Stimulated activated CD8-positive, alpha-beta memory T cell treated with anti-CD3 and anti-CD28 coated beads, Interleukin-4, amount 100 ng/mL, for 48 hours (primary cell): ENCODE measurements at places on chromosomes 1 and 21.

GRCh38 chr1:92291372-92291999 is 7.3 kb downstream of the GLMN start:
- no peak for DNase-seq

DNA sequence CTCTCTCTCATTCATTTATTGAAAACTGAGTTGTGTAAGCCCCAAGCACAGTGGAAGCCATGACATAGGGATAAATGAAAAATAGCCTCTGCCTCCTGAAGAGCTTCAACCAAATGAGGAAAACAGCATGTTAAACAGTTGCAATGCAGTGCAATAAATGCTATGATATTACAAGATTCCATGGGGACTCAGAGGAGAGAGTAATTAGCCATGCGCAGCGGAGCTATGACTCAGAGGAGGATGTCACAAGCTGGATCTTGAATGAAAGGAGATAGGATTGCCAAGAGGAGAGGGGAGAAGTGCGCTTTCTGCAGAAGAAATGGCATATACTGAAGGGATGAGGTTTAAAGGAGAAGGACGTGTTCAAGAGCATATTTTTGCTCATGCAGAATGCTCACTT is 231.3 kb upstream of the PLXNA2 start:
- DNase-seq, result no peak

DNA sequence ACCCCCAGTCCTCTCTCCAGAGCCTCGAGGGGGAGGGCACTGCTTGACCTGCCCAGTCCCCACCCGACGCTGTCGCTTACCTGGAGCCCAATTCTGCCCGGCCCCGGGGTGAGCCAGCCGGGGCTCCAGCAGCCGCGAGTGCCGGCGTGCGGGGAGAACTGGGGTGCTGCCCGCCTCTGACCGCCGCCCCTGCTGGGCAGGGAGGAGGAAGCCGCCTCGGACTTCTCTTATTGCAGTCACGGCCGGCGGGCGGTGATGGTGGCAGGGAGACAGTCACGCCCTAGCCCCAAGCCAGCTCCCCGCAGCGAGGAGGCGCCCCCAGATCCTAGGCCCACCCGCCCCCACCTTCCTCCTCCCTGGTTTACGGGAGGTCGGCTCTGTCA is at the start of gene FGR:
FGR (minus strand) TSS at position 201 of the 383 bp plus-strand sequence. CDS start 11,269 bp downstream, outside the sequence.
- DNase-seq, result no peak

DNA sequence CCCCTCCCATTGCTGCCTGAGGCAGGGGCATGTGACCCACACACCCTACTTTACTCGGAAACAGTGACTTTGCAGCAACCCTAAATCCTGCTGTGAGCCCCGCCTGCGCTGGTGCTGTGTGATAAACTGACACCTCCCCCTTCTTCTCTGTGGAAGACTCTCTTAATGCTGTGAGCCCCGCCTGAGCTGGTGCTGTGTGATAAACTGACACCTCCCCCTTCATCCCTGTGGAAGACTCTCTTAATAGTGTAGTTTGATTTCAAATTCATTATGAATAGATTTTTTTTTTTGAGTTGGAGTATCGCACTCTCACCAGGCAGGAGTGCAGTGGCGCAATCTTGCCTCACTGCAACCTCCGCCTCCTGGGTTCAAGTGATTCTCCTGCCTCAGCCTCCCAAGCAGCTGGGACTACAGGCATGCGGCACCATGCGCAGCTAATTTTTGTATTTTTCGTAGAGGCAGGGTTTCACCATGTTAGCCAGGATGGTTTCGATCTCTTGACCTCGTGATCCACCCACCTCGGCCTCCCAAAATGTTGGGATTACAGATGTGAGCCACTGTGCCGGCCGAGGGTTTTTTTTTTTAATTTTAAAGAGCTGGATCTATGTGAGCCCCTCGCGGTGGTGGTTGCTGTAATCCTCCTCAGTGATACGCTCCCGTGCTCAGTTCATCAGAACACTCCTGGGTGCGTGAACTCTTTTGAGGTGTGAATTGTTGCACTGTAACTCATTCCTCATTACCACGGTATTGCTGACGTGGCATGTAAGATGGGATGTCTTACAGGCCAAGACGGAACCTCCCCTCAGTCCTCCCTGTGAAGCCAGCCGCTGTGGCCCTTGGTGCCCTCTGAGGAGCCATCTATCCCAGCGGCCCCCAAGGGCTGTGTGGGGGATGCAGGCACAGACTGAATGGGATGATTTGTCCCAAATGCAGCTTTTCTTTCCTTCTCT is 60.3 kb downstream of the GALNT2 start:
- peak; percentile 62 for DNase-seq

DNA sequence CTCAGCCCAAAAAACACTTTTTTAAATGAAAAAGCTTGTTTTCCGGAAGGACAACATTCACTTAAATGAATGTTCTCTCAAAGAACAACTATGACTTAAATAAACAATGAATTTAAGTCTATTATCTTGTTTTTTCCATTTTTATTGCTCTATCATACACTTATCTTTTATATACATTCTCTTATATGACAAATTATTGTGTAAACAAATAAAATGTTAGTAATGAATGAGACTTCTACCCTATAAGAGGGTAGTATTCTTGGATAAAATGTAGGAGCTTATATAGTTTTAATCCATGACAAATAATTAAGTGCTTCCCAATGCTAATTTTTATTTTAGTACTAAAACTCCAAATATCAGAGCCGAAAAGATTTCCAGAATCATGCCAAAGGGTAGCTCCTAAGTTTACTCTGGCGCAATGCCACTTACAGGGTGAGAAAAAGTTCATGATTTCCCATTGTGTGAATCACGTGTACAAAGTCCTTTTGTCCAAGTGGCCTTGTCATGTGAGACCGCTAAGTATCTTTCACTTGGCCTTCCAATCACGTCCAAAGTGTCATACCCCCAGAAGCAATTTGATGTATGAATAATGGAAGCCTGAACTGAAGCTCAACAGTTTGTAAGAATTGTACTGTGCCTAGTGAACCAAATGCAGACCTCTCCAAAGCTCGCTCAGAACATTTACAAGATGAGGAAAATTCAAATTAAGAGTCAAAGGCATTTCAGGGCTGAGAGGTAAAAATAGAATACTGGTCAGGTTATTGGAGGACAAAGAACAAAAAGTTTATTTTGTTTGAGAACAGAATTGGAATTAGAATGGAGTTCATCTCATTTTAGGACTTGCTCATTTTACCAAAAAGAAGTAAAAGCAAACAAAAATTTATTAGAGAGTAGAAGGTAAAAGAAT is 56.6 kb upstream of the C1orf21 start:
- no peak for DNase-seq

DNA sequence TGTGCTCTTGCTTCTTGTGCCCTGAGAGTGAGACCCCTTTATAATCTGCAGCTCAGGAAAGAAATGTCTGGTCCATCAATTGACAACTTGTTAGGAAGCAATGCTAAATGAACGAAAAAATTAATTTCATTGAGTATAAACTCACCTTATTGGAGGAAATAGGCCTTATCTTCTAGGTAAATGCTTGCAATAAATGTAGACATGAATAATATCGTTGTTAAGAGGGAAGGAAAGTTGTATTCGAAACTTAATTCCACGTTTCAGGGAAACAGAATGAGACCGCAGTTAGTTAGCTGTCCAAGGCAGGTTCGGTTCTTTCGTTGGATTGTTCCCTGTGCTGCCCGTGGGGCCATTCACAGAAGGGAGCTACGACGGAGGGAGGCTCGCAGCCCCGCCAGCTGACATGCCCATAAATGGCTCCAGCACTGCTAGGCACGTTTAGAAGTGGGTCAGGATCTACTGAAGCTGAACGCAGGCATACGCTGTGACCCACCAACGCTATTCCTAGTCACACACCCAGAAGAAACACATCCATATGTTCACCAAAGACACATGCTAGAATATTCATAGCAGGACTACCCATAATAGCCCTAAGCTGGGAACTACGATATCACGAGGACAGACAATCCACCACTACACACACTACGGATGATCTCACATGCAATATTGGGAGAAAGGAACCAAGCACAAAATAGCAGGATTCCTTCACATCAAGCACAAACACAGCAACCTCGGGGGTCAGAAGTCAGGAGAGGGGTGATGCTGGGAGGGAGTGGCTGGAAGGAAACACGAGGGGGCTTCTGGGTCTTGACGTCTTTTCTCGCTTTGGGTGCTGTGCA is 56.2 kb upstream of the LBR start:
- no peak for DNase-seq

GRCh38 chr1:233631810-233632405 is 18.0 kb downstream of the KCNK1 start:
- no peak for DNase-seq

- no peak for DNase-seq
These were observed 145.6 kb downstream of the FMN2 start for GRCh38 chr1:240237305-240237721.

DNA sequence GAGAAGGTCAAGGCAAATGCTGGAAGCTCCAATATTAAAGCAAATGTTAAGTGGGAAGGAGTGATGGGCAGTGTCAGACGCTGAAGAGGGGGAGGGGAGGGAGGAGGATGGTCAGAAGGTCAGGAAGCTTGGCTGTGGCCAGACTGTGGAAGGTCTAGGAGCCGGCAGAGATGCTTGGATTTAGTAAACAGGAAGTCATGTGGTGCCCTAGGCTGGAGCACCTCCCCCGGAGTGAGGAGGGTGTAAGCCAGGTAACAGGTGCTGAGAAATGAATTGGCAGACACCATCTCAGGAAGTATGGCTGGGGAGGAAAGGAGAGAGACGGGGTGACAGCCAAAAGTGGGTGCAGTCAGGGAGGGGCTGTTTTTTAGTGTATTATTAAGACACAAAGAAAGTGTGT is 17.7 kb downstream of the CSMD2 start:
- DNase-seq, result no peak

DNA sequence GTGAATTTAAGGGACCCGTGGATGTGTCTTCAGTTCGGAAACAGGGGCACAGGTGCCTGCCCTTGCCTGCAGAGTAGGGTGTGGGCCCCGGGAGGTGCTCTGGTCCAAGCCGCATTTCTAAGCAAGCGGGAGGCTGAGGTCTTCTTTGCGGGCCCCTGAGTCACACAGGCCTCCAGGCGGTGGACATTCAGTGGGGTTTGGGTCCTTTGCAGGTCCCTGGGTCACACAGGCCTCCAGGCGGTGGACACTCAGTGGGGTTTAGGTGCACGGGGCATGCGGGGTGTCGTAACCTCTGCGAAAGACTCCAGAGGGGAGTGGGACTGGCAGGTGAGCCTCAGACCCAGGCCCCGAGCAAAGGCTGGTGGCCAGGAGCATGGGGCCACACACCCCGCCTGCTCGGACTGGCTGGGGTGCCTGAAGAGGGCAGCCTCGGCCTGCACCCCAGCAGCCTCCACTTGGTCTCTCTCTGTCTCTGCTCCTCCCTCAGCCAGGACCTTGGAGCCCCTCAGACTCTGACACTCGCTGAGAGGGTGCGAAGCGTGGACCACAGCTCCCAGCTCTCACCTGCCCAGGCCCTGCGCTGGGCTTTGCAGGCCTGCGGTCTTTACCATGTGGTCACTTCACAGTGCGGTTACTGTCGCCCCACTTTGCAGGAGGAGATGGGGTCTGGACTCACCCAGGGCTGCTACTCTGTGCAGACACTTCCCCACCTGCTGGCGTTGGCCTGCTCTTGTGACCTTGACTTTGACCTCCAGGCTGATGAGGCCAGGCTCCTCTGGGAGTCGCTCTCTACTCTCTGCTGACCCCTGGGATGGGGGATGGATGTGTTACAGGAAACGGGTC is 6.0 kb upstream of the AGPAT3 start:
- no peak for DNase-seq

DNA sequence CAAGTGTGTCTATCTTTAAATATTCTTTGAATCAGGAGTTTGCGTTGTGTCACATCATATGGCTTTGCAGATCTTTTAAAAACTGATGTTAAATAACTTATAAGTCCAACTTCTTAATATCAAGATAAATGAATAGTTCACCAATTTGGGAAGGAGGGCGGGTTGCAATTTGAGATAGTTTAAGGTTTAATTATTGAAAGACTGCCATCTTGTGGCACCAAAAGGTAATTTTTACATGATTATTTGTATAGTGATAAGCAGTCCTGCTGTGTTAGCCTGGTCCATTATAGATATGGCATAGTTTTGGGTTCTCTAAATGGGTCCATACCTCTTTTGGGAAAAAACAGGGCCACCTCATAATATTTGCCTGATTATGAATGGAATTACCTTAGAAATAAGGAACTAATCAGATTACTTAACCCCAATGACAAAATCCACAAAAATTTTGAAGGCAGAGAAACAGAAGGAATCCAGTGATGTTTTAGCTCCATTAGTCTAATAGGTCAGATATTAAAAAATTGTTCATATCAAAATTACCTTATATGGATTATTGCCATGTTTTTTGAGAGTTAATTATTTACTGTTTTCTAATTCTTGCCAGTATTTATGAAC is 64.3 kb downstream of the PRKAA2 start:
- no peak for DNase-seq

- no peak for DNase-seq
These were observed 93.1 kb upstream of the BCAR3 start for GRCh38 chr1:93774707-93775106.

DNA sequence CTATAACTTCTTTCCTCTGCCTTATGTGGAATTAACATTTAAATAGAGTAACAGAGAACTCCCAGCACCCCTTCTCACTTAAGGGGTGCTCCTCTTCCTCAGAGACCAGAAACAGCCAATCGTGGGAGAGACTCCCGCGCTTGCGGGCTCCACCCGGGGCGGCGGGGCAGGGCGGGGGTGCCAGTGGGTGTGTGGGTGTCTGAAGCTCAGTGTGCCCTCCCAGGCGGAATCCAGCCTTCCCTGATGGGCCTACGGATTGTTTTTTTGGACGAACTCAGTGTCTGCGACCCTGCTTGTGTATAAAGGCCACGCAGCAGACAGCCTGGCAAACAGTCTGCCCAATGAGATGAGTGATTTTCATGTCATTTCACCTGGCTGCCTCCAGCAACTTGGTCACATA is 6.2 kb downstream of the RCC2 start:
- DNase-seq, result no peak

GRCh38 chr1:32623775-32624174 is 26.6 kb downstream of the ZBTB8OS start:
- DNase-seq, result peak; percentile 63

GRCh38 chr1:43069461-43070050 is 102.5 kb downstream of the EBNA1BP2 start:
- DNase-seq, result no peak

GRCh38 chr1:91661121-91661520 is 160.5 kb downstream of the CDC7 start:
- no peak for DNase-seq

GRCh38 chr21:40947713-40948112 is 100.8 kb upstream of the DSCAM start:
- DNase-seq, result no peak

DNA sequence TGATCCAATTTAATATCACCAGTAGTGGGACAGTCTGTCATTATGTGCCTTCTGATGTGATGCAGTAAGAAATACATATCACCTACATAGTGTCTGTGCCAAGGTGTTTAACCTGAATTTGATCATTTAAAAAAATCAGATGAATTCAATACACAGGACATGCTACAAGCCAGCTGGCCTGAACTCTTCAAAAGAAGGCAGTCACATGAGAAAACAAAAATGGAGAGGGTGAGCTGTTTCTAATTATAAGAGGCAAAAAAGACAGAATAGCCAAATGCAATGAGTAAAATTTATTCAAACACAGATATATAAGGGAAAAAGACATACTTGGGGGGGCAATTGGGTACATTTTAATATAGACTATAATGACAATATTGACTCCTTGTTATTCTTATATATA is 66.5 kb downstream of the ST3GAL3 start:
- no peak for DNase-seq
